ENCODE measurements at places on chromosomes 4 and X.

- DNase-seq: peak; percentile 100
Observed at GRCh38 chrX:318739-319578, at the start of gene GTPBP6. GTPBP6 (minus strand) TSS chrX:318796; CDS start chrX:318787, 9 bp downstream.

GRCh38 chrX:138765051-138765450 lies 53.5 kb upstream of the FGF13 start:
- DNase-seq: peak; percentile 33

- DNase-seq: no peak
Observed at GRCh38 chr4:80263541-80264351, 2.7 kb upstream of the FGF5 start.

- DNase-seq: no peak
Observed at GRCh38 chrX:141814213-141814857, 23.8 kb upstream of the MAGEC3 start.

DNA sequence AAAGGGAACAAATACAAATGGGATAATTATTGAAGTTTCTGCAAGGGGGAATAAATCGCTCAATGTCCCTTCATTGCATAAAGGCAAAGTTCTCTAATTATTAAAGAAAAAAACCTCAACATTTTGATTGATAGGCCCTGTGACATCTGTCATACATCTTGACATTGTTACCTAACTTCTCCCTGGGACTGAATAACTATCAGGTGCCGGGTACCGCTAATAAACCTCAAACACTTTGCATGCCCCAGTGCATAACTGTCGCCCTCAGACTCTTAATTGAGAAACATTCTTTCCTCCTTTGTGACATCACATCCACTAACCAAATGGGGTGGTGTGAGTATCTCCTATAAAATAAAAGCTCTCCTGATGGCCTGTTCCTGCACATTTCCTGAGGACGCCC lies at the start of gene ADAM29:
ADAM29 (plus strand) TSS at position 301 of the 400 bp plus-strand sequence. CDS start 57,168 bp downstream, outside the sequence.
- DNase-seq: no peak

Measured in HT1080 (cell line).